ENCODE measurements at places on chromosomes 3 and 15.
A peak's percentile ranks its signal among the peaks of the same experiment; 100 is the strongest.

DNA sequence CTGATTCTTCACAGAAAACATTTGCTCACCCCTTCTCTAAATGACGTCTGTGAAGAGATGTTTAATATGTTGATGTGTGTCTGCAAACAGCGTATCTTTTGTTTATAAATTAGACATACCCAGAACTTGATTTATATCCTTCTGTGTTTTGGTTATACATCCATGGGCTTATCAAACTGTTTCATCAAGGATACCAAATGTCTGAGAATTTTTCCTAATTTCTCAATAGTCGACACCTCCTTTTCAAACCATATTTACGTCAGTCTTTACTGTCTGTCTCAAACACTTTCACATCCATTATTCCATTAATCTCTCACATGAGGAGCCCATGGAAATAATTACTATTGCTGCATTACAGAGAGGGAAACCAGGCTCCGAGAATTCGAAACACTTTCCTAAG, 85.4 kb downstream of the FGF12 start:
- DNase-seq, result no peak

DNA sequence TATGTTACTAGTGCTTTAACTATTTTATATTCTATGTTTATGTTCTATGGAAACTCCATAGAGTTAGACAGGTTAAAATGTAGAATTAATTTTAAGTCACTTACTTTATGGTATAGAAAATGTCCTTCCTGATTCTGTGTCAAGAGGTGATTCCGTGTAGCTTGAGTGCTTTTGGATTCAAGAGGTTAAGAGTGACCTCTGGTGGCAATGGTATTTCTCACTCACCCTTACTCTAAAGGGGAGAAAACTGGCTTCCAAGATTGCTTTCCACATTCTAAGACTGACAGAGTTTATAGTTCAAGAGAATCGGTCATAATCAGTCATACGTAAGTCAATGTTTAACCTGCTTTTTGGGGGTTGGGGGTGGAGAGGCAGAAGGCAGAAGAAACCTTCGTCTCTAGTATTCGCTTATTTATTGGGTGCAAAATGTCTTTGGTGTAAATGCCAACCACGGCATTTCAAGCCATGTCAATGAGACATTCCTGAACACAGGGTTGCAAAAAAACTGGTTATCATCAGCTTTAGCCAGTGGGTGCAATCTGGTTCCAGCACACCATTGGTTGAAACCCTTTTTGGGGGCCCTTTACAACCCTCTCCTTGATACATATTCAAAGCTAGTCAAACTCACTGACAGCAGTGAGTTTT, 92.0 kb upstream of the VGLL3 start:
- DNase-seq, result no peak

GRCh38 chr3:16871915-16872842, 12.6 kb upstream of the PLCL2 start:
- no peak for DNase-seq

GRCh38 chr3:129595544-129596193, 10.8 kb downstream of the PLXND1 start:
- no peak for DNase-seq

DNA sequence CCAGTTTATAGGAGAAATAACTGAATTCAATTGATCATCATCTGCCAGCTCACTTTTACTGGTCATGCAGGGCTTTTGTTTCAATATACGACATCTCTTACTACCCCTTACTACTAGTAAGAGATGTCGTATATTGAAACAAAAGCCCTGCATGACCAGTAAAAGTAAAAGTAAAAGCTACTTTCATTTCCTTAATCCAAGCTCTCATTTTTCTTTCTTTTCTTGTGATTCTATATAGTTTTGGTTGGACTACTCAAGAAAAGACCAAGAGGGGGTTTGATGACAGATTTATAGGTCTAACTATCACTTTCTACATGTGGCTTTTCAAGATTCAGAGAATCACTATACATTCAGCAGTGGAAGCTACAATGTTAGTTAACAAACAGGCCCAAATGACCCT, 1237.3 kb downstream of the ROBO2 start:
- DNase-seq, result no peak

- no peak for DNase-seq
These were observed 318.2 kb upstream of the KCNH8 start for GRCh38 chr3:18830087-18830486.

DNA sequence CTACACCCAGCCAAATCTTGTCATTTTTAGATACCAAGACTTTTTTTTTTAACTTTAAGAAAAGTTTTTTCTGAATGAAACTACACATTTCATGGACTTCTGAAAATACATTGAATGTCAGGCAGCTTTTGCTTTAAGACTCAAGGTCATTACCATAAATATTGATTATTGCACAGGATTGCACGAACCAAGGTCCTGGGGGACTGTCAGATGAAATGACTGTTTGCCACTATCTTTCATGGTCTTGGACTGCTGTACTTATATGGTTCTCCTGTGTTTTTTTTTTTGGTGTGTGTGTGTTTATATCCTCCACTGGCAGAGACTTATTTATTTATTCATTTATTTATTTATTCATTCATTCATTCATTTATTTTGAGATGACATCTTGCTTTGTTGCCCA, 6.9 kb upstream of the MYO1E start:
- no peak for DNase-seq

DNA sequence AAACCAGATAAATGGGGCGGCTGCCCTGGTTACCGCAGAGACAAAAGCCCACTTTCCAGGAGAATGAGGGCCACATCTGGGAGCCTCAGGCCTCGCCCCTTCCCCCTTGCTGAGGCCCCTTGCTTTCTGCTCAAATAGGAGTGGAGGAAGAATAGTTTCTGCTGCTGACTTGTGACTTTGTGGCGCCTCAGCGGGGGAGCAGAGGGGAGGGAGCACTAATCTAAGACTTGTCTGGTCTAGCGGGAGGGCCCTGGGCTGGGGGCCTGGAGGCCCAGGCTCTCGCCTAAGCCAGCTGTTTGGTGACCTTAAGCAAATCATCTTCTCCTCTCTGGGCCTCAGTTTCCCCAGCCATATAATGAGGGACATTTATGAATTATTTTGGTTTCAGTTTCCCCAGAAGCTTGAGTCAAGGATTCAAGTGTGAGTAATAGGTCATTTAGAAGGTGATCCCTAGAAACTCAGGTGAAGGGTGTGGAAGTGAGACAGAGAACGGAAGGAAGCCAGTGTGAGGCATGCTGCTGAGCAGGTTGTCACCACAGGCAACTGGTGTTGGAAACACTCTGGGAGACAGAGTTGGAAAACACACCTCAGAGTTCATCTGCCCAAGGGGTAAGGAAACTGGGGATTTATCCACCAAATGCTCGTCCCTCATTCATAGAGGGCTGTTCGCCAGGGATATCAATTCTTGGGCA, 25.9 kb upstream of the SMAD3 start:
- DNase-seq, result no peak

- DNase-seq, result no peak
These were observed 12.0 kb upstream of the HMCES start for GRCh38 chr3:129266651-129267050.

DNA sequence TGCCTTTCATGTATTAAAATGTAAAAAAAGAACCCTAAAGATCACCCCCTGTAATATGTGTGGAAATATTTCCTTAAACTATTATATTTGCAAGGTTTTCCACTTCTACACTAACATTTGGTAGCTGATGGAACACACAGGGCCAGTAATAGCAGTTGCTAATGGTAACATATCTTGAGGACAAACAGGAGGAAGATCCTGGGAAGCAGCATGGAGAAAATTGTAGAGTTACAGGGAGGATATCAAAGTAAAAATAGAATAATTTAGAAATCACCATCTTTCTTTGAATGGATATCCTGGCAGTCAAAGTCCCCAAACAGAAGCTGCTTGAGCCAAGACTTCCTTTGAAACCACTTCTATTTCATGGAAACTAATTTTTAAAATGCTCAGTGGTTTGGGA, 29.5 kb upstream of the OSTN start:
- no peak for DNase-seq

DNA sequence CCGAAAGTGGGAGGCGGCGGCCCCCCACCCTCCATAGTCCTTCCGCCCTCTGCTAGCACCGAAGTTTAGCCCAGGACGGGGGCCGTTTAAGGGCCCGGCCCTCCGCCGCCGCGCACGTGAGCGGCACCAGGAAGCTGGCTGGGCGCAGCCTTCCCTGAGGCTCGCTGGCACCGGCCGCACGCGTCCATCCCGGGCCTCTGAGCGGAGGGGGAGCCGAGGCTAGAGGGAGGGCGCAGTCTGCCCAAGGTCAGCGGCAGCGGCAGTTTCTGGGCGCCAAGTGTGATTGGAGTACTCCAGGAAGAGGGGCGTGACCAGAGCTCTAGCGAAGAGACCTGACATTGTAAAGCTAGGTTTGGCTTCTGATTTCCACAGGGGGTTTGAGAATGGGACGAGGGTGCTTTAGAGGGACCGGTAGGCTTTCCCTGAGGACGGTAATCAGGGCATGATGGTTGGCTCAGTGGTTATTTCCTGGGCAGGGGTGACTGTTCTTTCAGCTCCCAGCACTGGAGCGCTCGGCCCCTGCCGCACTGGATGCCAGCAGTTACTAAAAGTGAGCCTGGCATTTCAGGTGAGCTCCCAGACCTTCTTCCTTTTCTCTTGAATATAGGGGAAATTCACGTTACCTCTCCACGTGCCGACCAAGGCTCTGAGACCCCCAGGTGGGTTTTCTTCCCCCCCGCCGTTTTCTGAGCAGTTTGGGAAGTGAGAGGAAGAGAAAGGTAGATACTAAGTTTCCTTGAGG, 853 bp downstream of the TEX264 start:
- DNase-seq, result peak; percentile 59

GRCh38 chr3:29255854-29256696, 24.8 kb upstream of the RBMS3 start:
- DNase-seq, result no peak

- no peak for DNase-seq
These were observed 14.6 kb downstream of the PLXNA1 start for GRCh38 chr3:126997455-126998038.
